Stimulated activated CD4-positive, alpha-beta T cell treated with anti-CD3 and anti-CD28 coated beads, Interleukin-1b, Interleukin-23, amount 100 ng/mL, for 48 hours (primary cell): ENCODE measurements at places on chromosomes 5 and 9.

DNA sequence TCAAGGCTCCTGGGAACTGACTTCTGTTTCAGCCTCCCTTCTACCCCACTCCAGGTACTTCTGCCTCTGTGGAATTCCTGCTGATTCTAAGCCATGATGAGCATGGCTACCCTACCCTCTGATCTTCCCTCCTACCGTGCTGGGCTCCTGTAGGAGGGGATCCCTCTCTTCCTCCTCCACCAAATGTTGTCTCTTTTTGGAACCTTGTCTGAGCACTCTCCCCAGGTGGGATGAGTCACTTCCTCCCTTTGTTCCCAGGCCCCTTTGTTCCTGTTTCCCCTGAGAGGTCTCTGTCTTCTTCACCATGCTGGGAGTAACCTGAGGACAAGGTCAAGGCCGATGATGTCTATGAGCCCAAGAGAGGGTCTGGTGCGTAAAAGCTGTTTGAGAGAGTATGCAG lies 213.2 kb downstream of the GABBR2 start:
- DNase-seq: no peak

DNA sequence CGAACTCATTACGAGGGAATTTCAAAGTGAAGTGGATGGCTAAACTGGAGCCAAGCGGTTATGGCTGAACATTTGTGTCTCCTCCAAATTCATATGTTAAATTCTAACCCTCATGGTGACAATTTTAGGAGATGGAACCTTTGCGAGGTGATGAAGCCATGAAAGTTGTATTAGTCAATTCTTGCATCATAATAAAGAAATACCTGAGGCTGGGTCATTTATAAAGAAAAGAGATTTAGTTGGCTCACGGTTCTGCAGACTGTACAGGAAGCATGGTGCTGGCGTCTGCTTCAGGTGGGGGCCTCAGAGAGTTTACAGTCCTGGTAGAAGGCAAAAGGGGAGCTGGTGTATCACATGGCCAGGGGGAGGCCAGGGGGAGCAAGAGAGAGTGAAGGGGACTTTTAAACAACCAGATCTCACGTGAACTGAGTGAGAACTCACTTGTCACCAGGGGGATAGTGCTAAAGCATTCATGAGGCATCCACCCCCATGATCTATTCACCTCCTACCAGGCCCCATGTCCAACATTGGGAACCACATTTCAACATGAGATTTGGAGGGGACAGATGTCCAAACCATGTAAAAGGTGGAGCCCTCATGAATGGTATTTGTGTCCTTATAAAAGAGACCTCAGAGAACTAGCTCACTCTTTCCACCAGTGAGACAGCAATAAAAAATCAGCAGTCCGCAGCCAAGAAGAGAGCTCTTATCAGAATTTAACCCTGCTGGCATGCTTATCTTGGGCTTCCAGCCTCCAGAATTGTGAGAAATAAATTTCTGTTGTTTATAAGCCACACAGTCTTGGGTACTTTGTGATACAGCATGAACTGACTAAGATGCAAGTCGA lies 143.4 kb downstream of the MTRR start:
- DNase-seq: no peak

GRCh38 chr5:158026304-158027031 lies 167.5 kb upstream of the CLINT1 start:
- DNase-seq: no peak

DNA sequence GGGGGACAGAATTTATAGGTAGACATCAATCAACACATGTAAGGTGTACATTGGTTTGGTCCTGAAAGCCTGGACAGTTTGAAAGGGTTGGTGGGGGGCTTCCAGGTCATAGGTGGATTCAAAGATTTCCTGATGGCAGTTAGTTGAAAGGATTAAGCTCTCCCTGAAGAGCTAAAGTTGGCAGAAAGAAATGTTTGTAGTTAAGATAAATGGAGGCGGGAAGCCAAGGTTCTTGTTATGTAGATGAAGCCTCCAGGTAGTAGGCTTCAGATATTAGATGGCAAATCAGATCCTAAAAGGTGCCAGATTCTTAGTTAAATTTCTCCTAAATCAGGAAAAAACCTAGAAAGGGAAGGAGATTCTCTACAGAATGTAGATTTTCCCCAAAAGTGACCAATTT lies 9.0 kb upstream of the LRRTM2 start:
- DNase-seq: no peak

GRCh38 chr5:155148694-155149093 lies 135.1 kb downstream of the KIF4B start:
- no peak for DNase-seq

- DNase-seq: no peak
These were observed 22.3 kb downstream of the ZBTB34 start for GRCh38 chr9:126882746-126883145.
